Activated T-helper 1 cell treated with anti-CD3 and anti-CD28 coated beads, Interleukin-2, amount 50 U/mL, for 16 hours (primary cell): ENCODE measurements at places on chromosomes 2 and 18.

- no peak for DNase-seq
Observed at GRCh38 chr18:69490072-69490471, 89.4 kb downstream of the DOK6 start.

- no peak for DNase-seq
Observed at GRCh38 chr18:74522635-74523548, 11.4 kb upstream of the CNDP1 start.

- no peak for DNase-seq
Observed at GRCh38 chr2:27221166-27221565, 4.0 kb downstream of the CAD start.

DNA sequence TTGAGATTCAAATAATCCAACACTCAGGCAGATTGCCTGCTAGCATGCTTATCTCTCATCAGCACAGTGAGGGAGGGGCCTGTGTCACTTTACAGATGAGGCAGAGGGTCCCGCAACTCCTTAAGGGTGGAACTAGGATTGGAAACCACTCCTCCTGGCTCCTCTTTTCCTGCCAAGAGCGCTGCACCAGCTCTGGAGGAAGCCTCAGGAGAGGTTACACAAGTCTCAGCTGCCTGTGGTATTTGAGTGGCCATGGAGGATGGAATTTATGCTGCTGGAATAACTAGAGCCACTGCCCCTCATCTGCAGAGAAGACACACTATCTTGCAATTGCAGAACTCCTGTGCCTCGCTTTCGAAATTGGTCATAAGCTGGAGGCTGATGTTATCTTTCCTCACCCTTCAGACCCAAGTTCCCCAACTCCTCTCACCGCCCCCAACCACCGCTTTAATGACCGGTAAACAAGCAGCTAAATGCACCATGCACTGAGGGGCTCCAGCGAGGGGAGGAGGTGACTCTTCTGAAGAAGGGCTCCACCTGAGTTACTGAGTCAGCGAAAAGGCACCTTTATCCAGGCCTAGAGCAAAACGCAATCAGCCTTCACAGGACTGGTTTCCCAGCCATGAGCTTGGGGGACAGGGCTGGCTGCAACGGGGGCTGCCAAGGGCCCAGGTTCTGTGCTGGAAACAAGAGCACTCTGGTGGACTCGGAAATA, 245.8 kb downstream of the SOX11 start:
- DNase-seq: no peak

GRCh38 chr2:239118675-239119211, 270.9 kb downstream of the TWIST2 start:
- no peak for DNase-seq

GRCh38 chr2:30252723-30253701, 21.7 kb downstream of the LBH start:
- no peak for DNase-seq

DNA sequence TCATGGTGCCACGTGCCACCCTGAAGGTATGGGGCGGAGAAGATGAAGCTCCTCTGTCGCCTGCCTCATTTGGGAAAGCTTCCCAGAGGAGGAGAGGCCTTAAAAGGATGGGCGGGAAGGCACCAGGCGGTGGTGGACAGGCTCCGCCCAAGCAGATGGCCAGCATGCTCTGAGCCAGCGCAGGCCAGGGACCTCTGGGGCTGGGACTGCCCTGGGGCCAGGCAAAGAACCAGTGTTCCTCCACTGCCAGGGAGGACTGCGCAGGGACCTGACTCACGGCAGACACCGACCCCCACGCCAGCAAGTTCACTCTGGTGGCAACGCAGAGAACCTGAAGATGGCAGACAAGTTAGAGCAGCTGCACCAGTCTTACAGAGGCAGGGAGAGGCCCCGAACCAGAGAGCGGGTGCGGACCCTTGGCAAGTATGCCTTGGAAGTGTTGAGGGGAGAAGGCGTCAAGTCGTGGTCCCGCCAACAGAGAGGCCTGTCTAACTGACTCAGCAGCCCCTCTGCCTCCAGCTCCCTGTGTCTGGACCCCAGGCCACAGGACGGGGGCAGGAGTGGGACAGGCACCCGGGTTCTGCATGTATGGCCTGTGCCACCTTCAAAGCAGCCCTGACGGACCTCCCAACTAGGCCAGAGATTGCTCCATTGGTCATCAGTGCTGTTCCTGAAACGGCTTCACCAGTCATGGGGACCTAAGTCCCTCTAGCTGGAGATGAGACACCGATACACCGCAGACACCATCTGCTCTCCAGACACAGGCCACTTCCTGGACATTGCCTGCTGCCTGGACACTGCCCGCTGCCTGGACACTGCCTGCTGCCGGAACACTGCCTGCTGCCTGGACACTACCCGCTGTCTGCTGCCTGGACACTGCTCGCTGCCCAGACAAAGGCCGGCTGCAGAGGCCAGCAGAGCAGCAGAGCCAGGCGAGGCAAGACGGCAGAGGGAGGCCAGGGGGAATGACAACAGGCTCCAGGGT, 124.7 kb downstream of the HDAC4 start:
- no peak for DNase-seq

DNA sequence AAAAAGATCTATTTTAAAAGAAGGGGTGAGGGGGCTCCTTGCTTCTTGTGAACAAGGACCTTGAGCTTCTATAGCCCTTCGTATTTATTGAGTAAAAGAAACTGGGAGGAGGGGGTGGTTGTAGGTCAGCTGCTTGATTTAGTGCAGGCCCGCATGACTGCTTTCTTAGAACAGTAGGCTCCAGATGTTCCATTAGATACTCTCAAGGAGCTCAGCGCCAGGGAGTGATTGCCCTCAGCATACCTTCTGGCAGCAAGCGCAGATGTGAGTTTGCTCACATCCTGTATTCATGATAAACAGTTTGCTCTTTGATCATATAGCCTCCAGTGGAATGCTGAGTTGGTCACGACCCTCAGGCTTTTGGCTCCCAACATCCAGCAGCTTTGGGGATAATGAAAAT, 108.9 kb upstream of the XPO1 start:
- no peak for DNase-seq

- DNase-seq: no peak
Observed at GRCh38 chr18:13067124-13067523, 76.0 kb downstream of the CEP192 start.

- no peak for DNase-seq
Observed at GRCh38 chr18:78740876-78741275, 238.7 kb upstream of the SALL3 start.

- DNase-seq: no peak
Observed at GRCh38 chr2:7956126-7956689, 725.6 kb upstream of the ID2 start.

- DNase-seq: no peak
Observed at GRCh38 chr2:102391565-102391964, 31.4 kb upstream of the IL18RAP start.

DNA sequence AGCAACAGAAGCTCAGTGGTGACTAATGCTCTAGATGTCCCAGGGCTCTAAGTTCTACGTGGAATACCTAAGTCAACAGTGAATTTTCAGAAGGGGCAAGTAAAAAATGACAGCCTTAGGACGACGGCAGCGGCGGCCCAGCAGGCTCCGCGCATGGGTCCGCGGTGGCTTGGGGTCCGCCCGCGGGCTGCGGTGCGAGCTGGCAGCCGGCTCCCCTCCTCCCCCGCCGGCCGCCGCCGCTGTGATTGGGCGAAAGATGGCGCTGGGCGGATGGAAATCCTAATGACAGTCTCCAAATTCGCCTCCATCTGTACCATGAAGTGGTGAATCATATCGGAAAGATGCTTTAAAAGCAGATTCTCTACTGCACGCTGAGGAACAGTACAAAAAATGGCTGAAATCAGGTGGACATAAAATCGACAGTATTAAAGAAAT, 74.7 kb downstream of the HNRNPLL start:
- no peak for DNase-seq

DNA sequence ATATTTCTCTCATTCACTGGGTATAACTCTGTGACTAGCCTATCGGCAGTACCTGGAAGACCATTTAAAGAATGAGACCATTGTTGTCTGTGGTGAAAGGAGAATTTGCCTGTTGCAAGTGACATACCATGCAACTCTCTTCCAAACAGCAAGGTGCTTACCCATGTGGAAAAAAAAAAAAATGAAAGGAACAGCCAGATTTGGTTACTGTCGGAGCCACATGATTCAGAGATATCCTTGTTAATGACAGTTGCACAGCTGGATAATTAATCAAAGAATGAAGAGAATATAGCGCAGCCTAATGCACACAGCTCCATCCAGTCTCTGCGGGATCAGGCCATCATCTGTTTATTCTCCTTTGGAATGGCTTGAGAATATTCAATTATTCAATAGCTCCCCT, 141.8 kb downstream of the HRH4 start:
- DNase-seq: no peak

- no peak for DNase-seq
Observed at GRCh38 chr2:136032192-136032591, 46.8 kb upstream of the DARS1 start.

DNA sequence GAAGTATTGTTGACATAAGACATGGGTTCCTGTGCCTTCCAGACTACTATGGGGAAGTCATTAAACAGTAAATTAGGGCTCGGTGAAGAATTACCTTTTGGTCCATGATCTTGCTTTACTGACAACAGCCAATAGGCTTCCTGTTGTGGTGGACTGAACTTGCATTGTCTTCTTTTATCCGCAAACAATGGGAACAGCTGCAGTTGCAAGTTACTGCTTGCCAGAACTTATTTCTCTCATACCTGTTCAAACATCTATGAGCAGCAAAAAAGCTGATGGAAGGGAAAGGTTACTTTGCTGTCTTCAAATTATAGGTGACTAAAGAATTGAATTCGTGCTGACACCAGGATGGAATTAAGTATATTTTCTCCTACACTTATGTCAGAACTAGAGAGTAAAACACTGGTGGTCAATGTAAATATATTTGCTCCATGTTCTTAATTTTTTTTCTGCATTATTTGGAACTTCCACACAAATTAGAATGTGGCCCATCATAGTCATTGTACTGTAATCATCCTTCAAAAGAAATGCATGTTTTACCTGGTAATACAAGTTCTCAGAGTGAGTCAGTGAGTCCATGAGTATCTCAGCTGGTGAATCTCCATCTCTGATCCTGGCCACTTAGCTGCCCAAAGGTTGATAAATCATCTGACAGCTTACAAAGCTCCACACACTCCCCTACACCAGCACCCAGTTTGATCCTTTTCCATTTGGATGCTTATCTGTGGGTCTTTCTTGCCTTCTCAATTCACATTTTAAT, 37.3 kb upstream of the RNF152 start:
- DNase-seq: no peak

DNA sequence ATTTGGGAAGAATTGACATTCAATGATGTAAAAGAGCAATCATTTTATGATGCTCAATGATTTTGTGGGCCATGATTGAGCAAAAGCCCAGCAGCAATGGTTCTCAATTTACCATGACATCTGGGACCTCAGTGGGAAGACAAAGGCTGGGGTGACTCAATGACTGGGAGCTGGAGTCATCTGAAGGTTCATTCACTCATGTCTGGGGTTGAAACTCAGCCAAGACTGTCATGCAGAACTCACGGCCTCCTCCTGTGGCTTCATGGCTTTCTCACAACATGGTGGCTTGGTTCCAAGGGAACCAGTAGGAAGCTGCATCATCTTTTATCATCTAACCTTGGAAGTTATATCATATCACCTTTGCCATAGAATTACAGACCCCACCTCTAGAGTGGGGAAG, 45.1 kb upstream of the CD226 start:
- no peak for DNase-seq

DNA sequence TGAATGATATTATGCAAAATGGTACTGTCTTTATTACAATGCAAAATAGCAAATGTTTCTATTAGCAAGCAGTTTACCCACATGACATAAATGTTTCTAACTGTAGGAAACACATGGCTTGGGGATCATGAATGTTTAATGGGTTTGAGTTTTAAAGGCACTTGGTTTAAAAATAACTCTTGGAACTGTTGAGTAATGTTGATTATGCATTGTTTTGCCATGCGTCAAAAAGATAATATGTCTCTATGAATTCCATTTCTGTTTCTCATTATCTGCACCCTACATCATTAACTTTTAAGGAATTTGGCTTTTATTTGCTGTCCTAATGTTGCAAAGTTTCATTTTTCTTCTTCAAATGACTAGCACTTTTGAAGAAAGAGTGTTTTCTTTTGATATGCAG, 1355.5 kb downstream of the SUCLG1 start:
- no peak for DNase-seq

- DNase-seq: no peak
Observed at GRCh38 chr18:23619388-23619881, 33.1 kb upstream of the NPC1 start.

- no peak for DNase-seq
Observed at GRCh38 chr18:75581336-75582131, 154.0 kb upstream of the SMIM21 start.

- DNase-seq: no peak
Observed at GRCh38 chr2:203626952-203627681, 79.3 kb upstream of the CD28 start.

DNA sequence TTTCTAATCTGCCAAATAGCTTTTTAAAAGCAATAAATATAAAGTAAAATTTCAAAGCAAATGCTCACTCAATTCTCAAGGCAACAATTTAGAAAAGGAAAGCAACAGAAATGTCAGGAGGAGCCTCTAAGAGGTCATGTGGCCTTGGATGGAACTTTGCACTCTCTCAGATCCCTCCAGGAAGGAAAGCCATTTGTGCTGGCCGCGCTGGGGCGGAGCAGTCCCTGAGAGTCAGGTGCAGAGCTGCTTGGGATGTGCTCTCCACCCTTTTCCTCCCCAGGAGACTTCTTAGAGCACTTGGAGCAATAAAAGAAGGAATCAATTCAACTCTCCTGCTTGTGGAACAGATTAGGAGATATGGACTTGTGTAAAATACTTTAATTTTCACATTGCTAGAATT, 379.8 kb upstream of the LINC00305 start:
- no peak for DNase-seq

GRCh38 chr2:134169788-134170187, 84.1 kb upstream of the MGAT5 start:
- DNase-seq: peak; percentile 14

GRCh38 chr2:232438091-232438490, 17.9 kb upstream of the ALPI start:
- DNase-seq: no peak

DNA sequence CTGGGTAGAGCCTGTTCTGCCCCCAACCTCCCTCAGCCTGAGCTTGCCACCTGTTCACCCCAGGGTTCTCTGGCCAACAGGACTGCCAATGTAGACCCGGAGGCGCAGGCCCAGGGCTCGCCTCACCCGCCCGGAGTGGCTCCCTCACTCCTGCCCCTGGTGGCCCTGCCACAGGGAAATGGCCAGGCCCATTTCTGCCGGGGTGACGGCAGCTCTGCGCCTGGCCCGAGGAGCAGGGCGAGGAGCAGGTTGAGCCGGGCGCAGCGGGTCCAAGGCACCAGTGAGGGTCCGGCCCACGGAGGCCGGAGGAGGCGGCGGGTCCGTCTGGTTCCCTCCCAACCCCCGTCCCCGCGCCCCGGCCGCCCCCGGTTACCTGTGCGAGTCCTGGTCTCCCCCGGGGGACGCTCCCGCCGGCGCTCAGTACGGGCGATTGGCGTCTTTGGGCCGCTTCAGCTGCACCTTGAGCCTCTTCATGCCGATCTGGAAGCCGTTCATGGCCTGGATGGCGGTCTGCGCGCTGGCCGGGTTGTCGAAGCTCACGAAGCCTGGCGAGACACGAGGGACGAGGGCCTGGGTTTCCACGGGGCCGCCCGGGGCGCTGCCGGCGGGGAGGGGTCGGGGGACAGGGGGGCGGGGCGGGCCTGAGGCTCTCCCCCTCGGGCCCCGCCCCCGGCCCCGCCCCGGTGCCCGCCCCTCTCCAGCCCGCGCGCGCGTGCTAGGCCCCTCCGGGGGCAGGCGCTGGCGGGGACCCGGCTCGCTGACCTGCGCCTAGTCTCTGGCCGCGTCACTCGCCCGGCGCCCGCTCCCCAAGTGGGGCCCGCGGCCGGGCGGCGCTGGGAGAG, 312.0 kb downstream of the CELF4 start:
- DNase-seq: no peak

- no peak for DNase-seq
Observed at GRCh38 chr2:166282154-166282553, 93.6 kb downstream of the SCN9A start.
